ENCODE measurements at places on chromosomes 6 and 20.
A peak's percentile ranks its signal among the peaks of the same experiment; 100 is the strongest.

DNA sequence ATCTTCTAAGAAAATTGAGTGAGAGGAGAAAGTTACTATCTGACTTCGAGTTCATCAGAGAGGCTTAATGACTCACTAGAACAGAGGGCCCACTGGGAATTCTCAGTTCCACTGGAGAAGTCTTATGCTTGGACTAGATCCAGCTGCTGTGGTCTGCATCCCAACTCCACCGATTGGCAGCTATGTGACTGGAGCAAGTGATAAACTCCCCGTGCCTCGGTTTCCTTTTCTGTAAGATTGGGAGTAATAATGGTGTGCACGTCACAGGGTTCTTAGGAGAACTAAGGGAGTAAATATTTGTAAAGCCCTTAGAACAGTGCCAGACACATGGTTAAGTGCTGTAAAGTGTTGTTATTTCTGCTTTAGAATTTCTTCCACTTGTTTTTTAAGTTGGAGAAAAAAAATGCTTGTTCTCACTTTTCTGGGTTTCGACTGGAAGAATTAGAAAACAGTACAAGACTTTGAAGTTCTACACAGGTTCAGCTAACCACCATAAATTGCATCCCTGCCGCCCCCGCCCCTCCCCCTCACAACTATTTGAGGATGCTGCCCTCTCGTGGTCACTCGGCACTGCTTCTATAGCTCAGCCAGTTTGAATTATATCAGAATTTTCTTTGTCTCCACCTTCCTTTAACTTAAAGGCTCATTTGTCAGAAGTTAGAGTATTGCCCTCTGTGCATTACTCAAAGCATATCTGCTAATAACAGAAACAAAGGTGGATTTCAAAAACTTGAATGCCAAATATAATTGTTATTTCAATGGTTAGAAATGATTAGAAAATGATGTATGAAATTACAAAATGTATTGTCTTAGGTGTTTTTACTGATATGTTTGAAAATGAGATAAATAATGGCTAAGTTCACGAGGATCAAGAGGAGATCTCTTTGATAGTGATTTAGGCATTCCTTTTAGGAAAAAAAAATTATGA is 95.0 kb upstream of the IFNGR1 start:
- peak; percentile 79 for DNase-seq

- no peak for DNase-seq
These were observed 22.3 kb upstream of the RCAN2 start for GRCh38 chr6:46513533-46513932.

GRCh38 chr20:43544501-43544900 is 14.3 kb upstream of the SGK2 start:
- no peak for DNase-seq

- DNase-seq = no peak
These were observed 539.7 kb downstream of the PHF3 start for GRCh38 chr6:64175296-64175695.

- no peak for DNase-seq
These were observed 60.1 kb upstream of the SPDEF start for GRCh38 chr6:34616227-34616585.

GRCh38 chr6:21133901-21134300 is 459.6 kb upstream of the SOX4 start:
- DNase-seq = no peak

GRCh38 chr6:120055071-120055470 is 705.5 kb upstream of the MAN1A1 start:
- DNase-seq = no peak

DNA sequence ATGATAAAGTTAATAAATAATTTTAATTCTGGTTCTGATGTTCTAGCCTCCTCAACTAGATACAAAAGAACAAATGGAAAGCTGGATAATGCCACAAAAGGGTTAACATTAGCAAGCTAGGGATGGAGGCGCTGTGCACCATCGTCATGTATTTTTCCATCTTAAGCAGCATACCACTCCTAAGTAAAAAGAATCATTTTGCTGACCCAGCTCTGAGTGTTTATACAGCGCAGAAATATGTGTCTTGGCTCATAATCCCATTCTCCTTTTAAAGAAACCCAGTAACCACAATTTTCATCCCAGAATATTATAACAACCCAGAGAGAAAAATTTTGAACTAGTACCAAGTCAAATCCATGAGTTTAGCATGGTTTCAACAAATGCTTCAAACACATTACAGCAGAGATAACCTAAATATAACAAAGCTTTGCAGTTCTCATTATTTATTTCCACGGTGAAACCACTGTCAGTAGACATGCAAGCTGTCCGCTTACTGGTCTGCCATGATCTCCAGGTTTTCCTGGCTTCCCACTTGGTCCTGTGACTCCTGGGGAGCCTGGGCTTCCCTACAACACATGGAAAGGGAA is 111.1 kb downstream of the COL12A1 start:
- DNase-seq = no peak

GRCh38 chr6:7298113-7298512 is 14.9 kb downstream of the SSR1 start:
- DNase-seq = no peak

GRCh38 chr6:139030228-139030963 is 1.9 kb downstream of the ABRACL start:
- no peak for DNase-seq

DNA sequence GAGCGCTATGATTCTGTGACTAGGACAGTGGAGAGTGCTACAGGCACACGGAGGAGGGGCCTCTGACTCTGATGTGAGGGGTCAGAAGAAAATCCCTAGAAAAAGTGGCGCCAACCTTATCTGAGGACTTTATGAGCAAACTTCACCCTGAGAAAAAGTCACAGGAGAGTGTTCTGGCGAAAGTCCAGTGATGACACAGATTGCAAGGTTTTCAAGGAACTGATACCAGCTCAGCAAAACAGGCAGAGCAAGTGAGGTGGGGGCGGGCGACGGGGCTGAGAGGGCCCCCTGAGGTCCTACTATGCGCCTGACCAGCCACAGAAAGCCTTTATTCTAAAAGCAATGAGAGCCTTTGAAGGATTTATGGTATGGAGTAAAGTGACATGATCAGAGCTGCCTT is 73.3 kb downstream of the SLC22A23 start:
- no peak for DNase-seq

DNA sequence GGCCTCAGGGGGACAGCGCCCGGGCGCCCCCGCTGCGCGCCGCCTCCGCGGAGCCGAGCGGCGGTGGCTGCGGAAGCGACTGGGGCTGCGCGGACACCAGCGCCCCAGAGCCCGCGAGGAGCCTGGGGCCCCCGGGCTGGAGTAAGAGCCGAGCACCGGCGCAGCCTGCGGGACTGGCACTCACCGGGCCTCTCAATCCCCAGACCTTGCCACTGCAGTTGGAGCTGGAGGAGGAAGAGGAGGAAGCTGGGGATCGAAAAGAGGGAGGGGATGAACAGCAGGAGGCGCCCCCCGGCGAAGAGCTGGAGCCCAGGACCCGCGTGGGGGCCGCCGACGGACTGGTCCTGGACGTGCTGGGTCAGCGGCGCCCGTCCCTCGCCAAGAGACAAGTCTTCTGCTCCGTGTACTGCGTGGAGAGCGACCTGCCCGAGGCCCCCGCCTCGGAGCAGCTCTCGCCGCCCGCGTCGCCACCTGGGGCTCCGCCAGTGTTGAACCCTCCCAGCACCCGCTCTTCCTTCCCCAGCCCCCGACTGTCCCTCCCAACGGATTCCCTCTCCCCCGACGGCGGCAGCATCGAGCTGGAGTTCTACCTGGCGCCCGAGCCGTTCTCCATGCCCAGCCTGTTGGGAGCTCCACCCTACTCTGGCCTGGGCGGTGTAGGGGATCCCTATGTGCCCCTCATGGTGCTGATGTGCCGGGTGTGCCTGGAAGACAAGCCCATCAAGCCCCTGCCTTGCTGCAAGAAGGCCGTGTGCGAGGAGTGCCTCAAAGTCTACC is 590 bp downstream of the RNF217 start:
- DNase-seq = peak; percentile 12

GRCh38 chr6:81894306-81894705 is 141.8 kb upstream of the TENT5A start:
- no peak for DNase-seq

DNA sequence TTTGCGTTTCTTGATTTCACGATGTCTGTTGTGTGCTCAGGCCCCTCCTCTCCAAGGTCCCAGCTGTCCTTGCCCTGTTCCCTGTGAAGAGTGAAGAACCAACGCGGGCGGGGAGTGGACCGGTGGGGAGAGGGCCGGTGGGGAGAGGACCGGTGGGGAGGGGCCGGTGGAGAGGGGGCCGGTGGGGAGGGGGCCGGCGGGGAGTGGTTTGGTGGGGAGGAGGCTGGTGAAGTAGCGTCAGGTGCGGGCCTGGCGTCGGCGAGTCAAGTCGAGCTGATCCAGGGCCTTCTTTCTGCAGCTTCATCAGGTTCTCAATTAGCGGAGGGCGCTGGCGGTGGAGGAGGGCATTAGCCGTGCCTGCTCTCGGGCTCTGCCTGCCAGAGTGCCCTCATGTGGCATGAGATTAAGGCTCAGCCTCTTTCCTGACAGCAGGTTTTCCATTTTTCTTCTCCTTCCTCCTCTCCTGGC is 21.2 kb upstream of the BHLHE23 start:
- DNase-seq = peak; percentile 47

DNA sequence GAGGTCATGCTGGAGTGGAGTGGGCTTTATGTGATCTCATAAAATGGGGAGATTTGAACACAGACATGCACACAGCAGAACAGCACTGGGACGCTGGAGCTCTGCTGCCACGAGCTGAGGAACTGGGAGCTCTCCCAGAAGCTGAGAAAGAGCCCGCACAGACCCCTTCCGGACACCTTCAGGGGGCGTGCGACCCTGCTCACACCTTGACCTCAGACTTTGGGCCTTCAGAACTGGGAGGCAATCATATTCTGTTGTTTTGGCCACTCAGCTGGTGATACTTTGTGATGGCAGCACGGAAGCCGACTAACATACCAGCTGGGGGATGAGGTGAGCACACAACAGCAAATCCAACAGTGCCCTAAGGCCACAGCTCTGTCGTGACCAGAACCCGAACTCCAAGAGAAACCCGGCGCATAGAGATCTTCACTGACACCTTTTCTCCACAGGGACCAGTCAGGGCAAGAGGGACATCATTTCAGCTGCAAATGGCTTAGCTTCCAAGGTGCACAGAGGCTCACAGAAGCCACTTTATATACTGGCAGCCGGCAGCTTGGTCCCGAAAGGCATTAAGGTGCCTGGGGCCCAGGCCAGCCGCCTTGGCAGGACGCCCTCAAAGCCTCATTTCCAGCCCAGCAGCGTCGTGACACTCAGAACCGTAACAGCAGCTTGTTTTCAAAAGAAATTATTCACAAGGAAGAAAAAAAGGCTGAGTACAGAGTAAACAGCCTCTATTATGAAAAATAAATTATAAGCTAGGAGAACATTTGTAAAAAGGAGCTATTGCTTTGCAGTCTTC is 89.3 kb downstream of the RNASET2 start:
- no peak for DNase-seq

- DNase-seq = no peak
These were observed 112.2 kb downstream of the TASP1 start for GRCh38 chr20:13526551-13526950.

GRCh38 chr6:4901386-4902061 is 102.3 kb downstream of the RPP40 start:
- DNase-seq = no peak

DNA sequence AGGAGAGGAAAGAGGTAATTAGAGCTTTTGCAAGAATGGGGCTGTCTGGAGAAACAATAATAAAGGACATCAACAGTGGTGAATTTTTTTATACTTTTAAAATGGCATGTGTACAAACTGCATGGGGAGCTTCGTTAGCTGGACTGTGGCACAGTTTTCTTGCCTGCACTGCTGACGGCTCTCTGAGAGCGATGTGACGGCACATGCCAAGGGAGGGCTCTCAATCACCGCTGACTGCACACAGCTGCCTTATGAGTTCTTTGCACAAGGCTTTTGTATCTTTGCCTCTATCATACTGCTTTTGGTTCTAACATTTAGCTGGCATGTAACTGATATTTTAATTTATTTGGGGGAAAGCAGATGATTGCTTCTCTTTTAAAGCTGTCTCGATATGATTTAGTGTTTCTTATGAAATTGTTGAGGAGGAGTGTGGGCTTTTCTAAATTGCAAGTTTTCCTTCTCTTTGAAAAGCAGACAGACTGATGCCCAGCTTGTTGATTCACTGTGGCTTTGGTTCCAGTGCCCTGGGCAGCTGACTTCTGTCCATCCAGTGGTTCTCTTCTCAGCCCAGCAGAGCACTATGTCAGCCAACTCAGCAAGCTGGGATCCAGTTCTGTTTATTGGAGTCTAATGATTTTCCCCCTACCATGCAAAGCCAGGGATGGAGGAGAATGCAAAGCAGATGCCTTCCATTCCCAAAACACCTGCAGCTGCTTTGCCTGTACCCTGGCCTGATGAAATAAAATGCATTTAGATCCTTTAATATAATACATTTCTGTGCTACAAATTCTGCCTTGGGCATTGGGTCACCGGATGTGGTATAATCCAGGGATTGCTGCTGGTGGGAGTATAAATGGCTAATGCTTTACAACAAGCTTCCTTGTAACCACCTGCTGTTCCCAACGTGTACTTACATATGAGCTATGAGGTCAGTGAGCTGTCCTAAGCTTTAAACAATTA is 323.9 kb downstream of the ZFAND3 start:
- DNase-seq = no peak

- DNase-seq = no peak
These were observed 361.6 kb downstream of the PHF3 start for GRCh38 chr6:63997221-63997620.

DNA sequence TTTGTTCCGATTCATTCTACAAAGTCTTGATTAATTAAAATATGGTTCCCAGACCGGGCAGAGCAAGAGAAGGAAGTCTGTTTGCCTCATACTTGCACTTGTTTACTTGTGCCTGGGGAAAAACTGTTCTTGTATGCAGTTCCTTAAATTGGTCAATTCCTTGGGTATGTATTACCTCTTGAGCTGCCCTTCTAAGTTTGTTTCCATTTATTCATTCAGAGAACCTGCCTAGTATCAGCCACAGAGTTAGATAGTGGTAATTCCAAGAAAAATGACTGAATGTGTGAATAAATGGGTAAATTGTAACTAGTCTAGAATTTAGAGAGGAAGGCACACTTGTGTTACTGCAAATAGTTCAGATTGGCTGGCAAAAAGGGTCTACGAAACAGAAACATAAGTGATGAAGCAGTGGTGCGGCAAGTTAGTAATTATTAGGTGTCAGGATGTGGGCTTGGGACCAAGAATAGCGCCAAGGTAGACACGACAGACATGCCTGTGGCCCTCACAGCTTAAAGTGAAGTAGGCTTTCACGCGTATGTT is 525 bp upstream of the MAK start:
- DNase-seq = peak; percentile 31

GRCh38 chr6:169022079-169022478 is 231.6 kb downstream of the THBS2 start:
- no peak for DNase-seq

- peak; percentile 75 for DNase-seq
These were observed 32.6 kb downstream of the CEP85L start for GRCh38 chr6:118618676-118619377.

- DNase-seq = peak; percentile 82
These were observed 88.4 kb downstream of the CDC5L start for GRCh38 chr6:44475779-44476434.

- DNase-seq = no peak
These were observed 259.5 kb downstream of the SOD2 start for GRCh38 chr6:159433550-159433949.

- no peak for DNase-seq
These were observed 29.1 kb downstream of the TRAM2 start for GRCh38 chr6:52547647-52548352.

- no peak for DNase-seq
These were observed 4.4 kb upstream of the VIP start for GRCh38 chr6:152746172-152746553.

GRCh38 chr6:40436685-40437604 is 150.2 kb downstream of the LRFN2 start:
- DNase-seq = no peak

- no peak for DNase-seq
These were observed 116.1 kb downstream of the RIN2 start for GRCh38 chr20:19874040-19874727.

GRCh38 chr6:38846844-38847243 is 131.7 kb downstream of the DNAH8 start:
- DNase-seq = no peak

Measured in activated CD4-positive, alpha-beta T cell treated with anti-CD3 and anti-CD28 coated beads for 48 hours (primary cell).